ENCODE measurements at places on chromosomes 3 and 15.

- no peak for DNase-seq
Observed at GRCh38 chr15:91535856-91536500, 317.5 kb upstream of the SLCO3A1 start.

GRCh38 chr15:38864827-38865581 is 300.4 kb upstream of the RASGRP1 start:
- DNase-seq: no peak

- DNase-seq: no peak
Observed at GRCh38 chr3:56321892-56322291, 146.4 kb downstream of the ERC2 start.

DNA sequence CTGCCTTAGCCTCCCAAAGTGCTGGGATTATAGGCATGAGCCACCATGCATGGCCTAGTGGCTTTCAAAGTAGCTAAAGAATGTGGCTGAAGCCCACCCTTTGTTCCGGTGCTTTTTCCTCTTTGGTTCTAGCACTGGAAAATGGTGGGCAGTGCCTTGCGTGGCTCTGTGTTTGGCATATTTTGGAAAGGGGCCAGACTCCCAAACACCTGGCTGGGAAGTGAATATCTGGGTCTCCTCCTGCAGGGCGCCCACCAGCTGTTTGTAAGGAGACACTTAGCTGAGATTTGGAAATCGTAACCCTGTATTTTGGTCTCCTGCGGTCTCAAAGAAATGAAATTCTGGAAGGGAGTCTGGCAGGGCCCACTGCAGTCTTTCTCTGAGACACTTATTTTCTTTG is 336.4 kb downstream of the IL20RB start:
- DNase-seq: no peak

- DNase-seq: no peak
Observed at GRCh38 chr3:29759411-29760225, 478.7 kb downstream of the RBMS3 start.

GRCh38 chr15:41559239-41559782 is 299 bp downstream of the TYRO3 start:
- no peak for DNase-seq

GRCh38 chr3:67292356-67293121 is 294.4 kb downstream of the KBTBD8 start:
- DNase-seq: no peak

DNA sequence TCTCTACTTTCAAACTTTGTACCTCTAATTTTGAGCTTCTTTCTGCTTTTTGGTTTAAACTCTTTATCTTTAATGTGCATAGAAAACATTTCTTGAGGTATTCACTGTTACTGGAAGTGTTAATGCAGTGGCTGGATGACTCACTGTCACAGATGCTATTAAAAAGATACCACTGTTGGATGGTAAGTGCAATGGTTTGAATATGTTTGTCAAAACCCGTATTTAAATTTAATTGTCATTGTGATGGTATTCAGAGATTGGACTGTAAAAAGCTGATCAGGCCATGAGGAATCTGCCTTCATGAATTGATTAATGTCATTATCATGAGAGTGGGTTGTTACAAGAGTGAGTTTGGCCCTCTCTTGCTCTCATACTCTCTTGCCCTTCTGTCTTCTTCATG is 70.6 kb downstream of the AP4E1 start:
- DNase-seq: no peak

DNA sequence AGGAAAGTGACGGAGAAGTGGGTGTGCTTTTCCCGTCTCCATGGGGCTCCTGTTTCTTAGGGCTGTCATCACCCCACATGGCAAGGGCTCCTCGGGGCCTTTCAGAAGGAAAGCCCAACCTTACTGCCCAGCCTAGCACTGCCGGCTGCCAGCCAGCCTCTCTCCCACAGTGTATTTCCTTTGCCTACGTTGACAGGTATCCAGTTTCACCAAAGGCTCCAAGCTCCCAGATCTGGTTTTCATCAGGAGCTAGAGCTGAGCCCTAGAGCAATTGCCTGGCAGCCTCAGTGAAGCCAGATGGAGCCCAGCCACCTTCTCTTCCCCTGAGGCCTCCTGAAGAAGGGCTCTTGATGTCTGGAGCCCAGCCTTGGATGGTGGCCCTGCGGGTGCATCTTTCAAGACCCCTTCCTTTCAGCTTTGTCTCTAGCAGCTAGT is 20.2 kb downstream of the CRABP1 start:
- DNase-seq: no peak

- no peak for DNase-seq
Observed at GRCh38 chr15:100034191-100034590, 301.0 kb upstream of the LYSMD4 start.

DNA sequence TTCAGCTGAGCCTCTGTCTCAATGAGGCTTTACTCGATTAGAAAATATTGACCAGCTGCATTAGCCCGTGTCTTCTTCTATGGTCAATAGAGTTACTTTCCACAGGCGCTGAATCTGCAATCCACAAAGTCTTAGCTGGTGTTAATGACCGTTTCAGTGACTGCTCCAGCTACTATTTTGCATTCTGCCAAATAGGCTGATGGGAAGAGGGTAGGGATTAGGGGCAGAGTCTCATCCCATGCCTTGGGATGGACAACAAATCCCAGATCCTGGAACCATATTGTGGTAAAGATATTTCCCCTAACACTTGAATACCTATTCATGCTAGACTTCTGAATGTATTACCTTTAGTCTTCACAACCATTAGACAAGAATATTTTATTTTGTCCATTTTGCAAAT is 29.5 kb upstream of the MAGI1 start:
- DNase-seq: no peak

- no peak for DNase-seq
Observed at GRCh38 chr3:71662568-71662967, 62.6 kb downstream of the EIF4E3 start.

- no peak for DNase-seq
Observed at GRCh38 chr3:149919509-149919908, 51.2 kb downstream of the PFN2 start.

DNA sequence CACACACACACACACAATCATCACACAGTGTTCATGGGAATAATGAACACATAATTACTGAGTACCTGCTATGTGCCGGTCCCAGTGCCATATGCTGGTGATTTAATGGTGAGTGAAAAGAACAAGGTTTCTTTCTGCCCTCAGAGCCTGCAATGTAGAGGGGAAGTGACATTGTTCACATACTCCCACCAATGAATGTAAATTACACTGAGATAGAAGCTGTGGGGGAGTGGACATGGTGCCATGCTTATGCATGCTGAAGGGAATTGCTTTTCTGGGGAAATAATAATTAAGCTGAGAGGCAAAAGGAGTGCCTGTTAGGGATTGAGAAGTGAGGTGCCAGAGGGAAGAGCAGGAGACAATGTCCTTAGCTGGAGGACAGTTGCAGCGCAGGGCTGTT is 175.1 kb downstream of the MFSD1 start:
- DNase-seq: no peak

Measured in HS-5 (cell line).